ENCODE measurements at places on chromosomes 1 and 21.

GRCh38 chr1:165841582-165842017 is 14.2 kb downstream of the UCK2 start:
- no peak for DNase-seq

DNA sequence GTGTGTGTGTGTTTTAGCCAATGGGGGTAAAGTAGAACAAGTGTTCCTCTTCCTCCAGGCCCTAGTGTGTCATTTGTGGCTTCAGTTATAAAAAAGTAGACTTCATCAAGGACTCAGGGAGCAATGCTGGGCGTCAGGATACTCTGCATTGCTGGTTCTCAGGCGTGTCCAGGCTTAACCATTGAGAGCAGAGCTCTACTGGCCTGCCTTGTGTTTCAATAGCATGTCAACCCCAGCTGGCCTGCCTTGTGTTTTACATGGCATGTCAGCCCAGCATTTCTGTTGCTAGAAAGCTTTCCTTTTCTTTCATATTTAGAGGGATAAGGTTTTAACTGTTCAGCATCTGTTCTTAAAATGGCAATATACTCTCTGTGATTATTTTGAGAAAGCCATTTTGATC is 117.6 kb upstream of the TMPRSS15 start:
- no peak for DNase-seq

DNA sequence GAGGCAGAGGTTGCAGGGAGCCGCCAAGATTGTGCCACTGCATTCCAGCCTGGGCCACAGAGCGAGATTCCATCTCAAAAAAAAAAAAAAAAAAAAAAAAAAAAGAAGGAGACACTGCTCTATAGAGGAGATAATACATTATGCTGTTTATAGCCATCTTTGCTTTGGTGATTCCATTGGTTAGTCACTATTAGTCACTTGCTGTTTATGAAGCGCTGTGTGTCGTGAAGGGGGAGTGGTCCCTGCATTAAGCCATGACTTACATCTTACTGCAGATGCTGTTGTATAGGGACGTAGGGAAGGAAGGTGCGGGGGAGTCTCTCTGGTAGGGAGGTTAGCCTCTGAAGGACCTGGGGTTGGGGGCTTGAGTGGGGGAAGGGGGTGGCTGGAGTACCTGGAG is 48.3 kb downstream of the HUNK start:
- no peak for DNase-seq

DNA sequence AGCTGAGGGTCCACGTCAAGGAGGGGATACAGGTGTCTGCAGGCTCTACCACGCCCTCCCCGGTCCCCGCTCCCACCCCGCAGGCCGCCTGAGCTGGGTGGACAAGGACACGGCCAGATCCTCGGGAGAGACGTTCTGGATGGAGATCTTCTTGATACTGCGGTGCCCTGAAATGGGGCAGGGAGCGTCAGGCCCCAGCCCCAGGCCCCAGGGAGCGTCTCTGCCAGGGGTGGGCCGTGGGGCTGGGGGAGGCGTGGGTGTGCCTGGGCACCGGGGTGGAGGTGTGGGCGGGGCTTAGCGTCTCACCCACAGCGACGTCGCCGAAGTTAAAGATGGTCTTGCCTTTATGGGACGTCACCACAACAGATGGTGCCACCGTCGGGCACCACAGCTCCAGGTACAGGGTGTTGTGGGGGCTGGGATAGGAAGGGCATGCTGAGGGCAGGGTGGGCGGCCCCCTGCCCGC is 7.3 kb upstream of the TMEM52 start:
- no peak for DNase-seq

- no peak for DNase-seq
Observed at GRCh38 chr1:206002160-206002559, 1.0 kb downstream of the RAB7B start.
